Activated naive CD4-positive, alpha-beta T cell treated with anti-CD3 and anti-CD28 coated beads, Interleukin-2, amount 50 U/mL, for 16 hours (primary cell): ENCODE measurements at places on chromosomes 13 and 19.

DNA sequence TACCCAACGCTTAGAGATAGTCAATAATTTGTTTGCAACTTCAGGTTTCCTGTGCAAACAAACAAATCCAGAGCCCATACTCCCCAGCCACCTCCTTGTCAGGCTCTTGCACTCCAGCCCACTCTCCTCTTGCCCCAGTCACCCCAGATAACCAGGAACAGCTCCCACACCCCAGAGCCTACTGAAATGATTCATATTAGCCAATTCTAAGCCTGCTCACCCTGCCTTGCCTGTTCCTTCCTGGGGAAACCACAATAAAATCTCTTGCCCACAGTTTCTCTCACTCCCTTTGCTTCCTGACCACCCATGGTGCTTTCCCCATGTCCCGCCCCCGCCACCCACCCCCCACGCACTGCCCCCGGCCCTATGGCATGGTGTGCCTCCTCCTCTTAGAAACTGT lies 3.8 kb upstream of the ACTL9 start:
- DNase-seq = no peak

DNA sequence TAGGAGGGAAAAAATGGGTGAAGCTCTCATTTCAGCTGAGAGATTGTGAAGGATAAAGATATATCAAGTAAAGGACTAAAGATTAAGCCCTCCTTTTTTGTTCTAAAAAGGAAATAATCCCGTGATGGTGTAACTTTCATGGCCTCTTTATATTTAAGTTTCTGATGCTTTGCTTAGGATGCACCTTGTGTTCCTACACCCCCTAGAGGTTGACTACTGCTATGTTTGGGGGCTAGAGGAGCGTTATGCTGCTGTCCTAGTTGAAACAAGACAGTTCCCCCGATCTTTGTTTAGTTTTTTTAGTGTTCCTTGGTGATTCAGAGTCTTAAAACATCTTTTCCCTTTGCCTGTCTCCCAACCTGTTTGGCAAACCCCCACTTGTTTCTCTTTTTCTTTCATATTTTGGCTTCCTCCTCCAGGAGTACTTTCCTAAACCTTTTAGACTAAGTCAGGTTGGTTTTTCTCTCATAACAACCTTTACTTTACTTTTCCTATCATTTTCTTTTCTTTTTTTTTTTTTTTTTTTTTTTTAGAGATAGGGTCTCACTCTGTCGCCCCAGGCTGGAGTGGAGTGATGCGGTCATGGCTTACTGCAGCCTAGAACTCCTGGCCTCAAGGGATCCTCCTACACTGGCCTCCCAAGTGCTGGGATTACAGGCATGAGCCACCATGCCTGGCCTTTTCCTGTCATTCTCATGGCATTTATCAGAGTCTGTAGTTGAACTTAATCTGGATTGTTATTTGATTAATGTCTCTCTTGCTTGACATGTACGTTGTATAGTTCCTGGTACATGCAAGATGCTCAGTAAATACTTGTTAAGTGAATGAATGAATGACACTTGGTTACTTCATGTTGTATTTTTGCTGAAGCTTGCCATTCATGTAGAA lies 2.8 kb downstream of the UBA2 start:
- no peak for DNase-seq

DNA sequence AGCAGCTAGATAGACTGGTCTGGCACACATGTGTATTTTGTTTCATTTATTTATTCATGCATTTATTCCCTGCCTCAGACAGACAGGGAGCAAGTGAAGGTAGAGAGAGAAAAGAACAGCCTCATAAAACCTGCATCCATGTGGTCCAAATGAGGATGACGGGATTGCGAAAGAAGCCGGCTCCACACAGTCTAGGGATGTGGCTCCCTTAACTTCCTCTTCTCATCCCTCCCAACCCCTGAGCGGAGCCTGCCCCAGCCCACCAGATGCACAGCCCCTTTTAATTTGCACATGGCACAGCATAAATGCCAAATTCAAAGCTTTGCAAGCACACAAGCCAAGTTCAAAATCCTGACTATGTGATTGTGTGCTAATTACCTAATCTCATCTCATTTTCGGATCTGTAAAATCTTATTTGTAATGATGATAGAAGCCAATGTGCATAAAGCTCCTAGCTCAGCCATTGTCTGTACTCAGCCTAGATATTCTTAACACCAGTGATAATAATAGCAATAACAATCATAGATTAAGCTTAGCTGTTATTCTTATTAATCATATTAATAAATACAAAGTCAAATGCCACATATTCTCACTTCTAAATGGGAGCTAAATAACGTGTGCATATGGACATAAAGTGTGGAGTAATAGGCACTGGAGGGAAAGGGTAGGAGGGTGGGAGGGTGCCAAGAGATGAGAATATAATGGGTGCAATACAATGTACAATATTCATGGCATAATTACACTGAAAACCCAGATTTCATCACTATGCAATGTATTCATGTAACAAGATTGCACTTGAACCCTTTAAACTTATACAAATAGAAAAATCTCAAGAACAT lies 156.3 kb downstream of the DCT start:
- no peak for DNase-seq

- no peak for DNase-seq
Measured at GRCh38 chr19:7427944-7428343, 60.9 kb downstream of the PEX11G start.
